IMR-90 (cell line): ENCODE measurements at places on chromosomes 7 and 10. TPM values are rescaled to one million over a fixed set of nuclear protein-coding genes. Genes with fewer than 3 reads are reported as not detected.

The MUC12 gene
- polyA plus RNA-seq: 4.0 and 4.1 TPM in 2 replicates

The CDC14C gene
- polyA plus RNA-seq: not detected in 2 replicates

GRCh38 chr10:6470894-6471618, 109.0 kb downstream of the PRKCQ start:
- no peaks in the 10 kb centered on the region for H3K36me3 ChIP-seq
- no peaks in the 10 kb centered on the region for H3K4me1 ChIP-seq
- no peaks in the 10 kb centered on the region for H3K27me3 ChIP-seq
- no peak for DNase-seq
- no peak overlapping the region for H3K4me3 ChIP-seq

GRCh38 chr7:35555386-35555785, 139.5 kb downstream of the HERPUD2 start:
- peaks cover 8% of the 10 kb centered on the region for H3K27me3 ChIP-seq
- DNase-seq: no peak
- no peak overlapping the region for H3K27ac ChIP-seq
- no peaks in the 10 kb centered on the region for H3K4me1 ChIP-seq

DNA sequence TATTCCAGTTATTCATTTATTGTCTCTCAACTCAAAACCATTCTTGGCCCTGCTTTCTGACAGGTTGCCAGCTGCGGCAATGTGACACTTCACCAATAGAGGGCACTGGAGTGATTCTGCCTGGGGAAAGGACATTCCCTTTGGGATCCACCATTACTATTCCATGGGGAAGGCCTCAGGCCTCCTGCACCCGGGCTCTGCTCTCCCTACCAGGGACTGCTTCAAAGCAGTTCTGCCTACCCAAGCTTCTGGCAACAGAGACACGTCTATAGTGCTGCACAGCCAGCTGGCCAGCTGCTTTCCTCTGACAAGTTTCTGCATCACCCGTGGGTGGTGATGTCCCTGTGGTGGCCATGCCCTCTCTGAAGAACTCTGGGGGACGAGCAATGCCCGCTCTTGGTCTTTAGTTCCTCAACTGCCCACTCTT, 163.8 kb downstream of the ELMO1 start:
- H3K4me3 ChIP-seq: no peak overlapping the region
- no peak for DNase-seq
- H3K36me3 ChIP-seq: no peaks in the 10 kb centered on the region
- no peak overlapping the region for H3K27ac ChIP-seq
- H3K27me3 ChIP-seq: no peaks in the 10 kb centered on the region
